ENCODE measurements at places on chromosomes 1 and 21.

DNA sequence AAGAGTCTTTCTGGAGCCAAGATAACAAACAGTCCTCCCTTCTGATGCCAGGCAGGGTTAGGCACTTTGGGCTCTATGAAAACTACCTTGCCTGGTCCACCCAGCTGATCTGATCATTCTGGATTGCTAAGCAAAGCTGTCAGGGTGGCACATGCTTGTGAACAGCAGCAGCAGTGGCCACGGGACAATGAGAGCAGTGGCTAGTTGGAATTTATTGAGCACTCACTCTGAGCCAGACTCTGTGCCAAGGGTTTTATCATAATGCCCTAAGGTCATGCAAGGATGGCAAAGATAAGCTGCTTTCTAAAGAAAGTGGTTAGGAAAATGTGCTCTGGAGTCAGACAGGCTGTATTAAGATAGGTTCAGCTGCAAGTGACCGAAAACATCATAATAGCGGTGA, 390.4 kb upstream of the VAMP3 start:
- DNase-seq, result no peak

DNA sequence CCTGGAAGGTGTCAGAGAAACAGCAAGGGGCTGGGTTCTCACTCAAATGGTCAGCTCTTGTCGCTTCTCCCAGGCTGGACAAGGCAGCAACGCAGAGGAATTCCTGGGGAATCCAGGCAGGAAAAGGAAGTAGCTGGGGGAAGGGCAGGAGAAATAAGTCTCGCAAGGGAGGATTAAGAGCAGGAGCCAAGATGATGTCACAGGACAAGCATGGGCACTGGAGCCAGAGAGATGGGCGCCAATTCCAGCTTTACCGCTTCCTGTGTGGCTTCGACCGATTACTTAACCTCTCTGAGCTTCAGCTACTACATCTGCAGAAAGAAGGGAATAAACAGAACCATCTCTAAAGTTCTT, 70.5 kb downstream of the SSBP3 start:
- DNase-seq, result no peak

DNA sequence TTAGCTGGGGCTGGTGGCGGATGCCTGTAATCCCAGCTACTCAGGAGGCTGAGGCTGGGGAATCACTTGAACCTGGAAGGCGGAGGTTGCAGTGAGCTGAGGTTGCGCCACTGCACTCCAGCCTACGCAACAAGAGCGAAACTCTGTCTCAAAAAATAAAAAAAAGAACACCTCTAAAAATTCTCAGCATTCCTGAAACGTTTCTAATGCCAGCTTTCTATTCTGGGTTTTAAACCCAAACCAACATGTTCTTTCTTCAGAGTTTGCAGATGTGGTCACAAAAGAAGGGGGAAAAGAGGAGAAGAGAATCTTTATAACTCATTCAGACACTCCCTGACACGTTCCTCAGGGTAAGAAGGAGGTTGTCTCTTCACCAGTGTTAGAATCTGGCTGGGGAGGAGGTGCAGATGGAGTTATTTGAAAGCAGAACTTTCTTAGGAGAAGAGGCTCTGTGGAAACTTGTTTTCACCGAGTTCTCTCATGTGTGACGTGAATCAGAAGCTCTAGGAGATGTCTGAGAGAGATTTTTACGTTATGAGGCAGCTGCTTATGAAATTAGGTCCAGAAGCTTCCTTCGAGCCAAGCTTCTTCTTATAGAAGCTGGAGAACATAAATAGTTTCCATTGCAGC, 17.8 kb upstream of the CNR2 start:
- DNase-seq, result no peak

- no peak for DNase-seq
Observed at GRCh38 chr1:178727014-178727895, 2.2 kb downstream of the RALGPS2 start.

DNA sequence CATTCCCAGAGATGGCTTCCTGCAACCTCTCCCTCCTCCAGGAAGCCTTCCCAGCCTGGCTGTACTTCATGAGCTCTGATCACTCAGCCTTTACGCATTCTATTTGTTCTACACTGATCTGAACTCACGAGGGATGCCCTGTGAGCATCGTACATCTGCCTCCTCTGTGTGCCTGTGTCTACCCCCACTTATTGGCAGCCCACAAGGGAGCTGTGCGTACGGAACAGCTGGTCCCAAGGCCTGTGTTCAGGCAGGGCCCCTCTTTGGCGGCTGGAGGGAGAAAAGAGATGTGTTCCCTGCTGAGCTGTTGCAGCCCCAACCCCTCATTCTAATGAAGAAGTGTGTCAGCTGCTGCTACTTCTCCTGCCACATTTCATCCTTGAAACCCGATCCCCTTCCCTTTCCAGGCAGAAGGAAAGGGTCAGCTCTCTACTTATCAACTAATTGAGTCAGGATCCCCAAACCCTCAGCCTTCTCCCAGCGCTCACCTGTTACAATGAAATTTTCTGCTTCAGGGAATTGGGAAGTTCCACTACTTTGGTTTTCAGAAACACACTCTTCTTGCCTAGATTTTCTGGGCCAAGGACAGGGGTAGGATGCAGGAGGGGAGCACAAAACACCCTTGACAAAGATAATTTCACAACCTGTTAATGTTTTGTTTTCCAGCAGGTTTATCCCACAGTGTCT, 3.2 kb downstream of the INKA2 start:
- DNase-seq, result no peak

- no peak for DNase-seq
Observed at GRCh38 chr1:118827636-118828035, 160.5 kb downstream of the TBX15 start.

- no peak for DNase-seq
Observed at GRCh38 chr1:170823120-170823519, 112.2 kb upstream of the MROH9 start.

- no peak for DNase-seq
Observed at GRCh38 chr1:110876748-110877341, 3.9 kb downstream of the CD53 start.

DNA sequence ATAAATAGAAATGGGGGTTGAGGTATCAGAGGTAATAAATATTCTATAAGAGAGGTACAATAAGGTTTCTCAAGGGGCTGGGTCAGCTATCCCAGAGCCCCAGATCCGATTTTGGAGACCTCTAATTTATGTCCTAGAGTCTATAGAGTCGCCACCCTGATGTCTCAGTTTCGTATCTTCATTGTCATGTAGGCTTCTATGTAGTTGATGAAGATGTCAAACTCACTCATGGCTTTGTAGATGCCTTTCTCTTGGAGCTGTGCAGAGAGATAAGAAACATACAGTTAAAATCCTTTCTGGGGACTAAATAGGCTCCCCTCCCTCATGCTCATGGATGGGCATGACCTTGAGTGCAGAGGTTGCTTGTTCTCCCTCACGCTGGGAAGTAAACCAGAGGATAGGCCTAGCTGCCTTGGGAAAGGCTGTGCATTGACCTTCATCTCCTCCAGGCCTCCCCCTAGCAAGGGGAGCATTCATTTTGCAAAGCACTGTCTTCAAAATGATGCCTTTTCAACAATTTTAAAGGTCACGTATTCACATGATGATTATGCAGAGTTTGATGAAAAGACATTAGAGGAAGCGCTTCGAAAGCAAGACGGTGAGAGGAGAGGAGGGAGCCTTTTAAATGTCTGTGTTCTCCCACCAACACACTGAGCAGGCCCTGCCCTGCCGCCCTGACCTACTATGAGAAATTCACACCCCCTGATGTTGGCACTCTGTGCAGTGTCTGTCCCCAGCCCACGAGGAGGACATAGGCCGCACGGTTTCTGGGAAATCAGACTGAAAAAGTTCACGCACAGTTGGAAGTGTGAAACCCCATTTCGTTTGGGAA, 1.9 kb upstream of the IL19 start:
- no peak for DNase-seq

DNA sequence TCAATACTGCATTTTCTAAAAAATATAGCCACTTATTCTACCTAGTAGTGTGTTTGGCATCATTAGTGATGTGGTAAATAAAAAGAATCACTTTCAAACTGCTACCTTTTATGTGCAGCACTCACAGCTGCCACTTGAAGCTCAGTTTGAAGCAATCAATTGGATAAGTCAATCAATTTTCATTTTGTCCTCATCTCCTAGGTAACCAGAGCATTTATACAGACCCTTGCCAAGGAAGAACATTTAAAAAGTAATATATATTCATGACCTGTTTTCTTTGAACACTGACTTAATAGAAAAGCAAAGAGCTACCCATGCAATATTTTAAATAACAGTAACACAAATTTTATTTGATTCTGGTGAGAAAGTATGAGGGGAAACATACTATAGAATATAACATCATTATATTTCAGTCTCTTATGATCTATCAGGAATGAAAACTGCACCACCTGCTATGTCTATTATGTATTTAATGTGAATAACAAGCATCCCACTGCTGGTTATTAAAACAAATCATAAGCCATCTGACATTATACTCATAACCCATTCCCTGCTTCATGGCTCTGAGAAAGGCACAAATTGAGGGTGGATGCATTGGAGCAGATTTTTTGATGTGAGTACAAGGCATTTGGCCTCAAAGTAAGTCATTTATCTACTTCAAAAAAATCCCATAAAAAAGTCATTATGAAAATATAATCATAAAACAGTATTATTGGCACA, 168.4 kb upstream of the C21orf91 start:
- DNase-seq, result no peak

GRCh38 chr1:152001631-152002584, 8.2 kb upstream of the S100A10 start:
- DNase-seq, result peak; percentile 24

DNA sequence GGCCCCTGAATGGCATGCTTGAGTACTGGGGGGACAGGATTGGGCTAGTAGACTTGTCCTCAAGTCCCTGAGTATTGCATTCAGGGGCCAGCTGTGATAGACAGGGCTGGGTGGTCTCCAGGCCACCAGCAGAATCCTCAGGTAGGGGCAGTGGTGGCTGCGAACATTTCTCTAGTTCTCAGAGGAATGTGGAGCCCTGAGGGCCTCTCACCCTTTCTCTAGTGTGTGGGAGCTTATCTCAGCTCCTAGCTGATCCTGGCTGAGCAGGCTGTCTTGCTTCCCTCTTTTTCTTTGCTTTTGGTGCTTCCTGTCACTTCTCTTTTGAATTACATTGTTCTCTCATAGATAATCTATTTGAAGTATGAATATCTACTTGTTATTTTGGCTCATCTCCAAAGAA, 30.0 kb upstream of the PM20D1 start:
- no peak for DNase-seq

- DNase-seq, result peak; percentile 26
Observed at GRCh38 chr1:206663832-206664652, 20.7 kb upstream of the MAPKAPK2 start.

DNA sequence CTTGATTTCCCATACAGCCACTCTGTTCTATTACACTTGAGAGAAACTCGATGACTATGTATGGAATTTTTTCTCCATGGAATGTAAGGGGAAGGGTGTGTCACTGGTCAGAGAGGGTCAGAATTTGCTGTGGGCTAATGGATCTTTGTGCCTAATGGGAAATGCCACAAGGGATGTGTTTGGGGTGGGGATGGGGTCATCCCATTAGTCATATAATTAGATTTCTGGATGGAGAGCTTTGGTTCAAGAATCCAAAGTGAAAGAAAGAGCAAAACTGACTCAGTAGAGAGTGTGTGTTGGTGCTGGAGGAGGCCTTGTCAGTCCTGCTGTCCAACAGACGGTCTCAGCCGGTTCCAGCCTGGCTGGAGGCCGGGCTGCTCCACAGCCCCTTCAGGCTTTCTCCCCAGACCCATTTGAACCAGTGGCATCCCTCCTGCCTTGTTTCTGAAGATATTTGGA, 86.4 kb downstream of the LAMC2 start:
- no peak for DNase-seq

GRCh38 chr1:63829349-63830327, 55.8 kb downstream of the ROR1 start:
- no peak for DNase-seq

DNA sequence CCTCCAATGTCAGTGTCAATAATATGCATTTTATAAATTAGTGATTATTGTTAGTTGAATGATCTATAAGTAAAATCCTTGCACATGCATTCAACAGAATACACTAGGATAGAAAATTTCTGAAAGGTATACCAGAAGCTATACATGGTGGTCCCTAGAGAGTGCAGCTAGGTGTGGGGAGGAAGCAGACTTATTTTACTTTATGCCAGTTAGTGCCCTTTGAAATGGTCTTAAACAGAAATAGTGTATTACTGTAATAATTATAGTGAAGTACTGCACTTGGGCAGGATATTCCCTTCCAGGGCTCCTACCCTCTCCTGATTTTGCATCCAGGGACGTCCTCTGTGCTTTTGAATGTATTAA, 23.2 kb upstream of the WDR26 start:
- no peak for DNase-seq

GRCh38 chr1:83960669-83961277, 38.2 kb downstream of the TTLL7 start:
- no peak for DNase-seq

DNA sequence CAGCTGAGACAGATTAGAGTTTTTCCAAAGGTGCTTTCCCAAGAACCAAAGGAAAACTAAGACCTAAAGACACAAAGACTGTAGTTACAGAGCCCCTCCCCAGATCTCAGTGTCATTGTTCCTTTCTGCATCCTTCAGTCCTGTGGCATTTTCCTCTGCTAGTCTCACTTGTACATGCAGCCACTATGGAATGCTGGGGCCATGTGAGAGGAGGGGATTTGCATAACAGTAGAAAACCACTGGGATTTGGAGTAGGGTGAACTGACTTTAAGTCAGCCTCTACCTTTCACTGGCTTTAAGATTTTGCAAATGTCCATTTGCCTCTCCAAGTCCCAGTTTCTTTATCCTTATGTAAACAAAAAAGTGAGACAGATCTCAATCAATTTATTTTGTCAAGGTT, 119.4 kb upstream of the F3 start:
- no peak for DNase-seq

DNA sequence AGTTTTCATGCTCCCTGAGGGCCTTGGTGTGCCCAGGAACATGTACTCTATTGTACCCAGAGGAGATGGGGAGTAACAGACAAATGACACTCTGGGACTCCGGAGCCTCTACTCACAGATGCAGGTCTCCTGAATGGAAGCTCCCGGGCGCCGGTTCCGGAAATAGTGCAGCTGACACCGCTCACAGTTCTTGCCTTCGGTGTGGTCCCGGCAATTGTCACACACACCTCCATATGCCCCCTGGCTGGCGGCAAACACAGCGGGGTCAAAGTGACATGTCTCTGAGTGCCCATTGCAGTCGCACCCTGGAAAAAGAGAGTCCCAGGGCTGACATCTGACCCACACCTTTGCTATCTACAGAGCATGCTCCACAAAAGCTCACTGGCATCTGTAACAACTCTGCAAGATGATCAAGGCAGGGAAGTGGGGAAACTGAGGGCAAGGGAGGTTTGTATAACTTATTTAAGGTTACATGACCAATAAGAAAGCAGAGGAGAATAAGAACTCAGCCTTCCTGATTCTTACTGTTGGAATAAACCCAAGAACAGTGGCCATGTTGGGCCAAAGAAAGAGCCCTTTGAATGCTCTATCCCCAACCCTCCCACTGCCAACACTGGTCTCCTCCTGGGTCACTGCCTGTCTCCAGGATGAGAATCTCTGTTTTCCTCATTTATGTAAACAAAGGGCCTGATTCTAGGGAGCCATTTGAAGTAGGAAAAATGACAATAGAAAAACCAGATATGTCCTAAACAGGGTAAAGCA, 22.4 kb downstream of the LAMB3 start:
- DNase-seq, result no peak

- no peak for DNase-seq
Observed at GRCh38 chr1:171257607-171258076, 9.3 kb downstream of the FMO1 start.

All from activated CD8-positive, alpha-beta memory T cell treated with anti-CD3 and anti-CD28 coated beads for 48 hours (primary cell).